ENCODE measurements at places on chromosomes 4 and X.

DNA sequence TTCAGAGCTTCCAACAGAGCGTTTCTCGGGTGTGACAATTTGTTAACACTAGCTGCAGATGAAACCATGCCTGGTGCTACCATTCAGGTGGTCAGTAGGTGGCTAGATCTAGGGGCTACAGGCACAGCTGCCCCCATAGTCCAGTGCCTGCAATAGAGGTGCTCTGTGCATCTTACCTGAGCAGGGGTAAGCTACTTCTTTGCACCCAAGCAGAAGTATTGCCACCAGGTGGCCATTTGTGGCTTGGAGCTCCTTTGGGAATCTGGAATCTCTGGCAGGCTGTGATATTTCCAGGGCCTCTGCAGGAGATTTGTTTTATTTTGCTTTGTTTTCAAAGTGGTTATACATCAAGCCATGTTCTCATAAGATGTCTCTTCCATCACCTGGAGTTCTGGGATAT lies 170.7 kb upstream of the PUDP start:
- DNase-seq, result no peak

- DNase-seq, result no peak
Observed at GRCh38 chr4:32661229-32661628, 1941.1 kb downstream of the PCDH7 start.

- DNase-seq, result no peak
Observed at GRCh38 chrX:119041175-119041574, 31.6 kb upstream of the CT47C1 start.

DNA sequence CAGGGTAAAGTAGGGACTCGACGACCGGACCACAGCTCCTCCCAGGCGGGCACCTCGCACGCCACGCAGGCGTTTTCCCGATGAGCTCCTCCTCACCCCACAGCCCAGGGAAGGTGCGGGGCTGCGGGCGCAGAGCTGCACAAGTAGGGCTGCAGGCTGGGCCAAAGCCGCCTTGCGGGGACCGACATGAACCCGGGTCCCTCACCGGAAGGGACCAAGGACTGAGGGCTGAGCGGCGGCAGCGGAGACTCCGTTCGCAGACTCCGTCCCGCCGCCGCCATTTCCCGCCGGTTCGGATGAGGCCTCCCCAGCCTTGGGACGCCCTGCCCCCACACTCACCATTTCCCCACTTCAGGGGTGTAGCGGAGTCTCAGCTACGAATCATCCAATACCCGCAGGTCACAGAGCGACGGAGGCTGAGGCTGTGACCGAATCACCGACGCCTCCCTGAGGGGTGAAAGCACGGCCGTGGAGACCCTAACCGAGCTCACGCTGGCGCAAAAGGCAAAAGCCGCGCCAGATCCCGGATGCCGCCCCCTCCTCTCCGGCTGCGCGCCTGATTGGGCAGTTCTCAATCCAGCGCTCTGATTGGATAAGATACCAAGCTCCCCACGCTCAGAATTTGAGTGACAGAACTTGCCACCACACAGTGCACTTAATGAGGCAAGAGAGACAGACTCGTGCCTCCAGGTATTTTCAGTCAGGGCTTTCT lies at the start of gene ZNF732:
ZNF732 (minus strand) TSS at position 506 of the 712 bp plus-strand sequence; CDS start at position 342, 164 bp downstream.
- peak; percentile 73 for DNase-seq

DNA sequence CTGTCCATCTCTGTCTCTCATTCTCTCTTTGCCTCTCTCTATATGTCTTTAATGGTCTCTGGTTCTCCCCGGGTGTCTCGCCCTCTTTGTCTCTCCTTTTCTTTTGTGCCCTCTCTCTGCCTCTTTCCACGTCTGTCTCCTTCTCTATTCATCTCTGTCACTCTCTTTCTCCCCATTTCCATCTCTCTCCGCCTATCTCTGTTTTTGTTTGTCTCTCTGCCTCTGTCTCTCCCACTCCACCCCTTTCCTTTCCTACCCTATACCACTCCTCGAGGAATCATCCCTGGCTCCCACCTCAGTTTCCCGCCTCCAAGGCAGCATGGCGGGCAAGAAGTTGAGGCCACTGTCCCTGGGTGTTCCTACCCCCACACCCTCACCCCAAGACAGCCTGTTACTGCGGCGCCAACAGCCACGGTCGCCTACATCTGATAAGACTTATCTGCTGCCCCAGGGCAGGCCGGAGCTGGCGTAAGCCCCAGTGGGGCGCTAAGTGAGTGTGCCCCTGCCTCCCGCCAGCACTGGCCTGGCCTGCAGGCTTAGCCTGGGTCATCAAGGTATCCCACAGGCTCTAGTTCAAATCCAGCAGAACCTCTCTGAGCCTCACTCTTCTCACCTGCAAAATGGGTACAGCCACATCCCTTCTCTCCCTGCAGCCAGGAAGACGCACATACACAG lies 713 bp upstream of the GATA1 start:
- no peak for DNase-seq

DNA sequence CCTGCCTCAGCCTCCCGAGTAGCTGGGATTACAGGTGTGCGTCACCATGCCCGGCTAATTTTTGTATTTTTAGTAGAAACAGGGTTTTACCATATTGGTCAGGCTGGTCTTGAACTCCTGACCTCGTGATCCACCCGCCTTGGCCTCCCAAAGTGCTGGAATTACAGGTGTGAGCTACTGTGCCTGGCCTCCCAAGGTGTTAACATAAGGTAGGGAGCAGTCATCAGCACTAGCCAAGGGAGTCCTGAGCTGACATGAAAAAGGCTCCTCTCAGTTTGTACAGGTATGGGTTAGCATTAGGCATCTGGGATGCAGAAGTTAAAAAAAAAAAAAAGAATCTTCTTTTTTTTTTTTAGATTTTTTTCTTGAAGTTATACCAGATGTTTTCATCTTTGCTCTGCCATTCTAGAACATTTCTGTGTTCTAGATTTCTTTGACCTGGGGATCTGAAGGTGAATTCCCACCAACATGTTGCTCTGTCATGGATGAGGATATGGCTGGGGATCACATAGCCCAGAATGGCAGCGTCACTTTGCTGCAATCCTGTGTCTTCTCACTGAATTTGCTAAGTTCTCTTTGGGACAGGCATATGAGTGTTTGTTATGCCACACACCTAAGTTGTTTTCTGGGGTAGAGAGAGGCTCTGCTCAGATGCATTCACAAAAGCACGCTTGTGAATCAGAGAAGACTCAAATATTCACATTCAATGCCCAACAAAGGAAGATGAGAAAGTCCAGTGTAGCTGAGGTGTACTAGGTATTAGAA lies 24.4 kb upstream of the PLA2G12A start:
- no peak for DNase-seq

DNA sequence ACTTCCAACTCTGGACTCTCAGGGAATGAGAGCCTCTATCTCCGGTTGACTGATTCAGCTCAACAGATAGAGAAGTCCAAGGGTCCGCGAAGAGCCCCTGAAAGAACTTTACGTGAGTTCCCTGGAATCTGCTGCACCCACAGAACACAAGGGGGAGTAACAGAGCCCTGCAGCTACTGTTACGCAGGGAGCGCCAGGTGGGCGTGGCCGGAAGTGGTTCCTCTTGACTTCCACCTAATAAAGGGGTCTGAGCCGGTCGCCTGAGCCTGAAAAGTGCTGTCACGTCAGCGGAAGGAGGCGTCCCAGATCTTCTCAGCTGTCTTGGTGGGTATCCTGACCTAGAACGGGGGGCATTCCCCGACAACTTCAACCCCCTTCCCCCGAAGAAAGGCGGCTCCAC lies at the start of gene MAGEB6:
MAGEB6 (plus strand) TSS at position 237 of the 400 bp plus-strand sequence. CDS start 1,407 bp downstream, outside the sequence.
- no peak for DNase-seq

- DNase-seq, result no peak
Observed at GRCh38 chr4:24656906-24657305, 72.6 kb upstream of the DHX15 start.

- no peak for DNase-seq
Observed at GRCh38 chr4:141759796-141760425, 123.5 kb downstream of the IL15 start.

DNA sequence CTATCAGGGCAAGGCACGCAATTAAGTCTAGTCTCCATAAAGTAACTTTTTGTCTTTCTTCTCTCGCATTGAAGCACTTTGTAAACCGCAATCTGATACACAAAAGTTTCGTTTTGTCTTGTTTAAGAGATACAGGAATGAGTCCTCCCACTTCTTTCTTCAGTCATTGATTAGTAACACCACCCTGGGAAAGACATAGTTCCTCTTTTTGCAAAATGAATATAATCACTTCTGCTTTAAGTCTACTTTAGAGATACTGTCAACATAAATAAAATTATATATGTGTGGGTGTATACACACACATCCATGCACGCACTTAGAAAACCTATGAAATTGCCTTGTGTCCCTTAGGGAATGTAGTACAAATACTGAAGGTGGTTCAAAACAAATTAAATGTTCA lies 11.7 kb downstream of the COQ2 start:
- no peak for DNase-seq

DNA sequence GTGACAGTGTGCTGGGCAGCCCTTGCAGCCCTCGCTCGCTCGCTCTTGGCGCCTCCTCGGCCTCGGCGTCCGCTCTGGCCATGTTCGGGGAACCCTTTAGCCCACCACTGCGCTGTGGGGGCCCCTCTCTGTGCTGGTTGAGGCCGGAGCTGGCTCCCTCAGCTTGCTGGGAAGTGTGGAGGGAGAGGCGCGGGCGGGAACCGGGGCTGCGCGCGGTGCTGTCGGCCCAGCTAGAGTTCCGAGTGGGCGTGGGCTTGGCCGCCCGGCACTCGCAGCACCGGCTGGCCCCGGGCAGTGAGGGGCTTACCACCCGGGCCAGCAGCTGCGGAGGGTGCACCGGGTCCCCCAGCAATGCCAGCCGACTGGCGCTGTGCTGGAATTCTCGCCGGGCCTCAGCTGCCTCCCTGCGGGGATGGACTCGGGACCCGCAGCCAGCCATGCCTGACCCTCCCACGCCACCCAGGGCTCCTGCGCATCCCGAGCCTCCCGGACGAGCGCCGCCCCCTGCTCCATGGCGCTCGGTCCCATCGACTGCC lies 770.1 kb upstream of the GALNTL6 start:
- no peak for DNase-seq

- DNase-seq, result no peak
Observed at GRCh38 chrX:21004835-21005234, 369.4 kb upstream of the CNKSR2 start.

GRCh38 chrX:150879855-150880807 lies 18.3 kb downstream of the CD99L2 start:
- DNase-seq, result no peak

DNA sequence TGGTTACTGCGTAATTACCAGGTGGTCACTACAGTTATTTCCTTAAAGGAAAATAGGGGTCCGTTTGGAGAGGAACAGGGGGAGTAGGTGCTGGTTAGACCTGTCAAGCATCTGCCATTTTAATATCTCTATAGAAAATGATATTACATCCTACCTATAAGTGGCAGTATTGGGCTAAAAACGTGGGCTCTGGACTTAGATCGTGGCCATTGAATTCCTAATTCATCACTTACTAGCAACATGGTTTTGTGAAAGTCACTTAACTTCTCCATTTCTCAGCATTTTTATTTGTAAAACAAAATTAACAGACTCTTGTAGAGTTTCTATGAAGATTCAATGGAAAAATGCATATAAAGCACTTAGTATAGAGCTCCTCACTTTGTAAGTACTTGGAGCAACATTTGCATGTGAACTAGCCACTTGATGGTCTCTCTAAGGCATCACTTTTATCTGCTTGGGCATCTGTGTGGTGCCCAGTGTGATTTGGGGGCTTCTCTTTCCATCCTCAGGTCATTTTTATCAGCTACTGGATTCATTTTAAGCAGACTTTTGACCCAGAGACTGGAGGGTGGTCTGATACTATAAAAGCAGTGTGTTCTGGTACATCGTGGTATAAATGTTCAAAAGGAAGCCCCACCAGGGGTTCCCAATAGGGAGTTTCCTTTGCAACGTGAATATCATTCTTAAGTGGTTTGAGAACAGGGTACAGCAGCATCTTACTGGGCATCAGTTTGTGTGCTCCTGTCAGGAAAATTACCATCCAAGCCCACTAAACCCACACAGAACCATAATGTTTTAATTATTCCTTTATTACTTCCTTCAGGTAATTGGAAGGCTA lies 42.7 kb upstream of the RASSF6 start:
- DNase-seq, result no peak

DNA sequence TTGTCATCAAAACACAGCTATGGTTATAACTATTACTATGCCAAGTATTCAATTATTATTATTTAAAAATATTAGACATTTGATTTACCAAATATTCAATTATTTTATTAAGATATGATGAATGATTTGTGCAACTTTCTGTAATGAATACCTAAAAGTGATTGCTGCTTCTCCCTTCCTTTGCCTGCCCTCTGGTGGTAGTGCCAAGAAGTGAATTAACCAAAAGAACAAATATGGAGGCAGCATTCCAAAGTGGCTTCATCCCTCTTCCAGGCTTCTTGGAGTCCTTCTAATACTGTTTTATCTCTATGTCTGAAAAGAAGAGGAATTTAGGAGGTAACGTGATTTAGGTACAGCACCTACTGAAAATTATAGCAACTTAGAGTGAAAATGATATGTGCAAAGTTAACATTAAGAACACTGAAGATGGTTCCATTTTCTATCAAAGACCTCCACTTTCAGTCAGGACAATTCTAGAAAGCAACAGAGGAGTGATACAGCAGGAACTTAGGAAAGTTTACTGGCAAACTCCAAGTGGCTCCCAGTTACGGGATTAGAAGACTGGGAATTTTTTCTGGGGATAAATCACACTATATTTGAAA lies 43.0 kb downstream of the ENPEP start:
- DNase-seq, result no peak

All from hindlimb muscle (tissue), 1 donor.